ENCODE measurements at places on chromosomes 7 and 10. TPM values are rescaled to one million over a fixed set of nuclear protein-coding genes. Genes with fewer than 3 reads are reported as not detected.

The VENTX gene
- total RNA-seq: 0.26 TPM

The FZD1 gene
- total RNA-seq: 12.3 TPM

The TDRD1 gene
- total RNA-seq: 1.4 TPM

The GNB2 gene
- 137 TPM for total RNA-seq

The TLX1 gene
- total RNA-seq: not detected

The ZNF425 gene
- total RNA-seq: 7.1 TPM

The KLHDC10 gene
- total RNA-seq: 51.8 TPM

The PTN gene
- total RNA-seq: 75.7 TPM

The SDK1 gene
- total RNA-seq: 11.7 TPM

The EXOC6 gene
- total RNA-seq: 27.8 TPM

The GRIFIN gene
- total RNA-seq: not detected

The FOXP2 gene
- total RNA-seq: 14.1 TPM

The SNCG gene
- total RNA-seq: 334 TPM

The SEC61A2 gene
- 58.7 TPM for total RNA-seq

The NAPEPLD gene
- 101 TPM for total RNA-seq

The TFEC gene
- 1.8 TPM for total RNA-seq

The MSMB gene
- not detected for total RNA-seq

Data from dorsolateral prefrontal cortex (tissue), 122 donors.